Stimulated activated memory B cell treated with anti-CD40 and anti-IgM and Interleukin-4, amounts not matched to agents 10 μg/mL and 1 μg/mL and 100 μg/mL, for 72 hours (primary cell): ENCODE measurements at places on chromosomes 7 and 10.

- ATAC-seq, result no peak
Observed at GRCh38 chr10:78959924-78960285, 108.9 kb upstream of the ZMIZ1 start.

DNA sequence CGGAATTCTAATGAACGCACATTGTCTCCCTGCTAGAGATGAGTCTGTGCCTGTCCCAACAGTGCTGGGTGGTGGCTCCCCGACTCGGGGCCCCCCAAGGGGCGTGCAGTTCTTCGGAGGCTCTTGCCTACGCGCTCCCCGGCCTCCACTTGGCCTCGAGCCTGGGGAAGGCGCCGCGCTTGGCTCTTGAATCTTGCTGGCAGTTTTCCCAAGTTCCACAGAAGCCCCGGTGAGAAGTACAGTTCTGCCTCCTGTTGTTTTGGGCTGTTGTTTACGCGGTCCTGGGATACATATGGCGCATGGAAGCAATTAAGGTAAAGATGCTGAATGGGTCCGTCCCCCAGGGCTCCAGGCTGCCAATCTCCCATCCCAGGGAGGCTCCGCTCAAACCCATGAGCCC lies 32.6 kb upstream of the UNCX start:
- ATAC-seq, result no peak

- ATAC-seq, result no peak
Observed at GRCh38 chr7:143129051-143129450, 2.8 kb upstream of the PIP start.

GRCh38 chr7:96177353-96177752 lies 144.5 kb downstream of the SLC25A13 start:
- ATAC-seq, result no peak

DNA sequence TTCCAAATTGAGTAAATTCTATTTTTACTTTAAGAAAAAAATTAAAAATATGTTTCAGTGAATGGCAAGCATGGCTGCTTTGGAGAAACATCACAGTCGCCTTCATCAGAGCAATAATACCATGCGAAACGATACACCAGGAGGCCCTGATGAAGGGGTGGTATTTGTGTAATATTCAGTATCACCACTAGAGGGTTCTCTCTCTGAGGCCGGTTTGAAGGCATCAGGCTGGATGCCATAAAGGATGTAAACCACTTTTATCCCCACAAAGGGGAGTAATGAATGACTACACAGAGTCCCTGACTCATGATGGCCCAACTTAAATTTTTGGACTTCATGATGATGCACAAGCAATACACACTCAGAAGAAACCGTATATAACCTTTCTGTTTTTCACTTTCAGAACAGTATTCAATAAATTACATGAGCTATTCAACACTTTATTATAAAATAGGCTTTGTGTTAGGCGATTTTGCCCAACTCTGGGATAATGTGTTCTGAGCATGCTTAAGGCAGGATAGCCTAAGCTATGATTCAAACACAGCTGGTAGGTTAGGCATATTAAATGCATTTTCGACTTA lies 95.5 kb downstream of the PPP1R17 start:
- peak; percentile 29 for ATAC-seq

- no peak for ATAC-seq
Observed at GRCh38 chr10:46096446-46096845, 50.4 kb upstream of the MSMB start.

- ATAC-seq, result no peak
Observed at GRCh38 chr7:39130274-39130673, 152.6 kb downstream of the POU6F2 start.

GRCh38 chr10:29210266-29210868 lies 78.5 kb upstream of the LYZL1 start:
- no peak for ATAC-seq

DNA sequence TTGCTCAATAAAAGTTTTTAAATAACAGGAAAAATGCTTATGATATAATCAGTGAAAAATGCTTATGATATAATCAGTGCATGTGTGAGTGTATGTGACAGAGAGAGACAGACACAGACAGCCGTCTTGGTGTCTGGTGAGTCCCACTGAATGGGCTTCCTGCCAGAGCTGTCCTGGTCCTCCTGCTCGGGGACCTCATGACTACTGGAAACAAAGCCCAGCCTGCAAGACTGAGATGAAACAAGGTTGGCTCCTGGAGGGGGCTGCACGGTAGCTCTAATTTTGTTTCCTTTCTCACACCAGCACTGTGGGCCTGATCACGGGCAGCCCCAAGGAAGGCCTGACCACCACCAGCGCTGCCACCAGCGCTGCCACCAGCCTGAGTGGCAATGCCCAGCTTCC lies 57.3 kb downstream of the NRP1 start:
- ATAC-seq, result no peak

- ATAC-seq, result no peak
Observed at GRCh38 chr10:64261092-64261491, 739.9 kb downstream of the REEP3 start.

DNA sequence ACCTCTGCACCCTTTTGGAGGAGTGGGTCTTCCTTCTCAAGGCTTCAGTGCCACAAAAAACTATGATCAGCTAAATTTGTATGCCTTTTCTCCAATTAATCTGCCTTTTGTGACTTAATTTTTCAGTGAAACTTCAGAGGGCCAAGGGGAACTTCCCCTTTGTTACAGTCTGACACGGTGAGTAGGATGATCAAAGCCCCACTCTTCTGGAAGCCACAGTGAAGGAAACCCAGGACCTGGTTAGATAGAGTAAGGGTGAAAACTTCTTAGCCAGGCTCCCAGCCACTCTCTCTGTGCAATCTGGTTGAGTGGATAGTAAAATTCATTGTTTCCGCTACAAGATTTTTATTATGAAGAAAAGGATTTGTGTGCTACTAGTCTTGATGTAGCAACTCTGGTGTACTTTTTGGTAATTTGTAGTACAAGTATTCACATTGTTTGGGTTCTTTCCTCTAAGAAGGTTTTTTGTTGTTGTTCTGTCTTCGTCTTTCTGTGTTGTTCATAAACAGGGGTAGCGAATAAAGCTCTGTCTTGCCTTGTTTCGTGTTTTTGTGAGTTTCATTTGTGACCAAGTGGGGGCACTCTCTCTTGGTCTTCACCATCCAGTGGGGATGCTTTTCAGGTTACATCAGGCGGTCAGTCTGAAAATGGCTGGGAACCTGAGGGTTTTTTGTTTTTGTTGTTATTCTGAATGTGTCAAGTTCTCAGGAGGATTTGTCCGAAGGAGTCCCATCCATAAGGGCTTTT lies 268.5 kb upstream of the NPSR1 start:
- ATAC-seq, result no peak

- ATAC-seq, result peak; percentile 69
Observed at GRCh38 chr7:11332865-11333228, 359.2 kb downstream of the PHF14 start.
